ENCODE measurements at places on chromosomes 1 and 21.

GRCh38 chr1:53122201-53122885 is 20.1 kb downstream of the SLC1A7 start:
- DNase-seq: no peak

DNA sequence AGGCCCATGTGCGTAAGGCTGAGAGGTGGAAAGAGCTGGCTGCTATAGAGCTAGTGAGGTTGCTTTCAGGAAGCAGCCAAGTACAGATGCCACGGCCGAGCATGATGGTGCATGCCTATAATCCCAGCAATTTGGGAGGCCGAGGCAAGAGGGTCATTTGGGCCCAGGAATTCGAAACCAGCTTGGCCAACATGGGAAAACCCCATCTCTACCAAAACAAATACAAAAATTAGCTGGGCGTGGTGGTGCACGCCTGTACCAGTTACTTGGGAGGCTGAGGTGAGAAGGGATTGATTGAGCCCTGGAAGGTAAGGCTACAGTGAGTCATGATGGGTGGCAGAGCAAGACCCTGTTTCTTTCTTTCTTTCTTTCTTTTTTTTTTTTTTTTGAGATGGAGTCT is 2.7 kb downstream of the CCDC24 start:
- DNase-seq: no peak

GRCh38 chr21:36661511-36662309 is 37.2 kb upstream of the SIM2 start:
- DNase-seq: no peak

DNA sequence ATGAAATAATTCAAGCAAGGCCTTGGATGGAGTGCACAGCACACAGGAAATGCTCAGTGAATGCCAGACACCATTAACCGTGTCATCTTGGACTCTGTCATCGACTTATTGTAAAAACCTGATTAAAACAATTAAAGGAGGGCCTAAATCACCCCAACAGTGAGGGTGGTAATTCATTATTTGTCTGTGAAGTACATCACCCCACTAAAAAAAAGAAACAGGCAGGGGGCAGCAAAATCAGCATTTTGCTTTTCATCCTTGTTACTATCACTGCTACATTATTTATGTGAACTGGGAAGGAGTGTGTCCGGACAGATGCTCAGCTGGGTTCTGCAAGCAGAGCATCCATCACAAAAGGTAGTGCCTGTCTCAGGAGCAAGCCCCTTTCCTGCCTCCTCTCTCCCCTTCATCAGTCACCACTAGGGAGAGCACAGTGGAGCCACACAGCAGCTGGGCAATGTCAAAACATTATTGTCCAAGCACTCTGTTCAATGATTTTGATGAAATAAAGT is 98.5 kb downstream of the RERE start:
- no peak for DNase-seq

DNA sequence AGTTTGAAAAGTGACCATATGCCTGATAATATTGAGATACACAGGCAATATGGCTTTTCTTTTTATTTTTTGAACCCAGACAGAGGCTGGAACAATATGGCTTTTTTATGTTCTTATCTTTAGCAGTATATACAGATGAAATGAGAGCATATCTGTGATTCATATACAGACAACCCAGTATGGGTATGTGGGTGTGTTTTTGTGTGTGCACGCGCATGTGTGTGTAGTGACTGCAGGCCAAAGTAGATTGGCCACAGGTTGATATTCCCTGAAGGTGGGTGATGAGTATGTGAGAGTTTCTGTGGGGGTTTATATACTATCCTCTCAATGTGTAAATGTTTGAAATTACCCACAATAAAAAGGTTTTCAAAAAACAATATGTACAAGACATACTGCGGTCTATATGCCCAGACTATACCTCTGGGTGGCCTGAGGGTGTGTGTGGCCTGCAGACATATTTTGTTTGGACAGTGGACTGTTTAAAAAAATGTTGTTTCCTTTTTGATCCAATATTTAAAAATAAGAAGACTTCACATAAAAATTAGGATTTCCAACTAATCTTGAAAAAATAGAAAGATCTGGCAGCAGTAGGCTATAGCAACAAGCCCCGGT is 26.3 kb upstream of the TIAM1 start:
- DNase-seq: no peak

GRCh38 chr21:36246080-36246631 is 73.8 kb upstream of the MORC3 start:
- DNase-seq: no peak

DNA sequence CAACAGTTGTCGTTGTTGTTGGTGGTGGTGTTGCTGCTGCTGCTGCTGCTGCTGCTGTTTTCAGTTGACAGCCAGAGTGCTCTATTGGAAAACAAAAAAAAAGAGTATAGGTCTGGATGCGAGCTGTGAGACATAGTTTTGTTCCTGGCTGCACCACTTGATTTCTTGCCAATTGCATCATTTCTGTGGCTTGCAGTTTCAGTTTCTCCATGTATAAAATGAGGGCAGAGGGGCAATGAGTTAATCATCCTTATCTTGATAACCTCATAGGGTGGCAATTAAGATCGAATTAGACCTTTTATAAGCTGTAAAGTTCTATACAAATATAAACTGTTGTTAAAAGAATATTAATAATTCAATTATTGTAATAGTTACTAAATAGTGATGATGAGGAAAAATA is 156.7 kb downstream of the DMRTA2 start:
- no peak for DNase-seq

GRCh38 chr1:155082301-155083051 is 3.8 kb downstream of the EFNA3 start:
- no peak for DNase-seq

All from effector memory CD4-positive, alpha-beta T cell (primary cell).